Activated CD4-positive, alpha-beta T cell treated with anti-CD3 and anti-CD28 coated beads, Interleukin-2, Interleukin-6, amounts not matched to agents 100 ng/mL and 50 ng/mL, durations not matched to agents 16 hours and 8 hours (primary cell): ENCODE measurements at places on chromosomes 12 and 14.
A peak's percentile ranks its signal among the peaks of the same experiment; 100 is the strongest.

DNA sequence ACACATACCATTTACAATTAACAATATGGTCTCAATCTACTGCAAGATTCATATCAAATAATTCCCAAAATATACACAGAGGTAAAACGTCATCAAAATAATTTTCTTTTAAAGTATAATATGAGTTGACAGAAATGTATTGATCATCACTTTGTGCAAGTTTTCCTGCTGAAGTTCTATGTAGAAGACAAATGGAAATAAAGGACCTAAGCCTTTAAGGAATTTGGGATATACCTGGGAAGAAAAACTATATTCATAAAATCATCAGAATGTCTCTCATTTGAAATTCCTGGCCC, 61.1 kb upstream of the DAAM1 start:
- no peak for DNase-seq

- DNase-seq = no peak
Measured at GRCh38 chr14:76701981-76702380, 59.3 kb upstream of the VASH1 start.

- no peak for DNase-seq
Measured at GRCh38 chr12:26702741-26703140, 130.3 kb downstream of the ITPR2 start.

DNA sequence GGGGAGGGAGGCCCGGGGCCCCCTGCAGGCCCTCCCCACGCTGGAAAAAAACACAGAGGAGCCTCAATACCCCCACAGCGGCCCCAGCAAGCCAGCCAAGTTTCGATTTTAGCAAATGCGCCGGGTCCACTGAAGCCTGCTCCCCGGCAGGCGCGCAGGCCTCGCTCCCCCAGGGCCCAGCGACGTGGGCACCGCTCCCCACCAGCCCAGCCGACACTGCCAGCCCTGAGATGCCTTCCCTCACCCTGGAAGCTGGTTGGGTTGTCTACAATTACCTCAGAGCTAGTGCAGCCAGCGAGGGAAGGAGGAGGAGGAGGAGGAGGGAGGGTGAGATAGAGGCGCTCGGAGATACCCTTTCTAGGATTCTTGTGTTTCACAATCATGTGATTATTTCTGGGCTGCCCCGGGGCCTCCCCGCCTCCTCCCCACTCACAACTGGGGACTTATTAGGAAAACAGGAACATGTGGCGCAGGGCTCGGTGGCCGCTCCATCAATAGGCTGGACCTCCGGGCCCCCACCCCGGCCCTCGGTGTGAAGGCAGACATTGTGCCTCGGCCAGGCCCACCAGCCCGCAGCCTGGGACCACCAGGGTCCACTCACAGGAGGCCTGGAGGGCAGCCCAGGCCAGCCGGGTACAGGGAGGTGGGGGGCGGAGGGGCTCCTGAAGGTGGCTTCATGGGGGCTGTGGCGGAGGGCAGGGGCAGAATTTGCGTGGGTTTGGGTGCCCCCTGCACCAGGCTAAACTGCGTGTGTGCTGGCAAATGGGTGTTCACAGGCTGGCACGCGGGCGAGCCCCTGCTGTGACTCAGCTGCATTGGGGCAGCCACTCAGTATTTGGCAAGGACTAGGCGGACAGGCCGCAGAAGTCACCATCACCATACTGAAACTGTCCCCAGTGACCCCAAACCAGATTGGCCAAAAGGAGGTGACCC, 109.9 kb downstream of the NCOR2 start:
- DNase-seq = peak; percentile 66

DNA sequence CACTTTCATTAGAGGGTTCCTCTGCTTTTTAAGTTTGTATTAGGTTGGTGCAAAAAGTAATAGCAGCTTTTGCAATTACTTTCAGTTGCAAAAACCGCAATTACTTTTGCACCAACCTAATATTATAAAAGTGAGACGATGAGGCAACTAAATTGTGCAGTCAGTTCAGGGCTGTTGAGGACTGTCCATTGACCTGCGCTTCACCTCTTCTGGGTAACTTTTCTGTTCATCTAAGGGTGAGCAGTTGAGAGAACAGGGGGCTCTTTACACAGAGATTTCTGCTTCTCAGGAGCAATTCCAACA, 191.3 kb downstream of the AACS start:
- DNase-seq = no peak

DNA sequence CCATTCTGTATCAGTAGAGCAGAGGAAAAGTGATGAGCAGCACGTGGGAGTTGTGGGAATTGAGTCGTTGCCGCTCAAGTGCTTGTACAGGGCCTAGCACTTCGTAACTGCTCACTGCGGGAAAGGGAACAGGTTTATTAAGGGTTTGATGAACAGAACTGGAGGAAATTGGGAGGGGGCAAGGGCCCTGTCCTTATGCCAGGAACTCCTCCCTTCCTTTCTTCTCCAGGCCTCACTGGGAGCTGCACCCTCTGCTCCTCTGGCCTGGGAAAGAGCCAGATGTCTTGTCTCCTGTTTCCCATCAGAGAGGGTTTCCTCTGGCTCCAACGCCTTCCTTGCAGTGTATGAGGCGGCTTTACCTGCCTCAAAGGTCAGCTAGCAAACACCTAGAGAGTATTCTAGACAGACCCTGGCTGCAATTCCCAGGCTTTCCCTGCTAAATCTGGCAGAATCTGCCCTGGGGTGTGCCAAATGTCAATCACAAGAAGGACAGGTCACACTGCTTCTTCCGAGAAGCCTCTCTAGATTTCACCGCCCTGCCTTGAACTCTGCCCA, 78.4 kb downstream of the NTF3 start:
- no peak for DNase-seq

DNA sequence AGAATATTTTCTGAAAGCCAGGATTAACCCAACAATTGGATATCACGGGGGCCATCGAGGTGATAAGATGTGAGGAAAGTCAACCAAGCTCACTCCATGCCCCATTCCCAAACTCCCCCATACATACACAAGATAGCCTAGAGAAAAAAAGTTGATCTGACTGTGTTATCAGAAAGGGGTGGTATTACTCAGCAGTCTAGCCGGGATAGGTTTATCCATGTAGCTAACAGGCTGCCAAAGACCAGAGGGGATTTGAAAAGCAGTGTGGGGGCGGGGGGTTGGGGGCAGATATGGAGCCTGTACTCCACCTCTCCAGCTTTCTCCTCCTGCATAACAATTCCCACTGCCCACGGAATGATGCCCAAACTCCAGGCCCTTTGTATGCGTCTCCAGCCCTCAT, 13.2 kb upstream of the MAP1LC3B2 start:
- no peak for DNase-seq

GRCh38 chr12:49349266-49349665, 2.6 kb downstream of the DNAJC22 start:
- no peak for DNase-seq

- no peak for DNase-seq
Measured at GRCh38 chr12:94077209-94077608, 71.2 kb upstream of the PLXNC1 start.

DNA sequence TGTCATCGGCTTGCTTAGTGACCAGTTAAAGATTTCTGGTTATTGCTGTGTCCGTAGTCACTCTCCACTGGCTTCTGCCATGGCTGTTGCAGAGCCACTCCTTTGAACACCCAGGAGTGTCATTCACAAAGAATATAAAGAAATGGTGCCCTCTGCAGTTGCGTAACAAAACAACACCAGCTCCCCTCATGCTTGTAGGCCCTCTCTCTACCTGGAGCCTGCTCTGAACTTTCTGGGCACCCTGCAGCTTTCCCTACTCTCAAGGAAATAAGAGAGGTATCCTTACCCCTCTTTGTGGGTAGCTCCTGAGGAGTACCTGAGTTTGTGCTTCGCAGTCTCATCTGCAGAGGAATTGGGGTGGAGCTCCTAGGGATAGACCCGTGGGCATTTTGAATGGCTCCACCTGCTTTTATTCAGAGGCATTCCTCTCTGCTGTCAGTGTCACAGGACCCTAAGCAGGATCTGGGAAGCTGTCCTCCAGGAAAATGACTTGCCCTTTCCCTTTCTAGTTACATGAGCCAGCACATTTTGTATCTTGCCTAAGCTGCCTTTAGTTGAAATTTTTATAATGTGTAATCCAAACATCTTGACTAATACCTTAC, 97.2 kb upstream of the TMEM260 start:
- no peak for DNase-seq

- no peak for DNase-seq
Measured at GRCh38 chr12:48788854-48789775, at the start of gene ADCY6. TSS of gene ADCY6 (minus strand) at chr12:48789089. CDS start at chr12:48783434, 5,655 bp downstream.

- no peak for DNase-seq
Measured at GRCh38 chr14:101506926-101507835, 54.1 kb upstream of the DIO3 start.

- DNase-seq = no peak
Measured at GRCh38 chr12:2934371-2934770, 24.8 kb upstream of the TEAD4 start.

DNA sequence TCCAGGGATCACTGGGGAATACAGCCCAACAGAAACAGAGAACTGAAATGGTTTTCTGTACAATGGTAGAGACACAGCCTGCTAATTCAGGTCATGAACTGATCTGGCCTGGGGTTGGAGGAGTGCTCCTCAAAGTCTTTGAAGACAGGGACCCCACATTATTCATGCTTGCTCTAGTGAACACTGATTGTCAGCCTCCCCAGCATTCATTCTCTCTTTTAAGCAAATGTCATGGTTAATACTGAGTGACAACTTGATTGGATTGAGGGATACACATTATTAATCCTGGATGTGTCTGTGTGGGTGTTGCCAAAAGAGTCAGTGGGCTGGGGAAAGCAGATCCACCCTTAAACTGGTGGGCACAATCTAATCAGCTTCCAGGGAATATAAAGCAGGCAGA, 288.4 kb upstream of the NOS1 start:
- no peak for DNase-seq

DNA sequence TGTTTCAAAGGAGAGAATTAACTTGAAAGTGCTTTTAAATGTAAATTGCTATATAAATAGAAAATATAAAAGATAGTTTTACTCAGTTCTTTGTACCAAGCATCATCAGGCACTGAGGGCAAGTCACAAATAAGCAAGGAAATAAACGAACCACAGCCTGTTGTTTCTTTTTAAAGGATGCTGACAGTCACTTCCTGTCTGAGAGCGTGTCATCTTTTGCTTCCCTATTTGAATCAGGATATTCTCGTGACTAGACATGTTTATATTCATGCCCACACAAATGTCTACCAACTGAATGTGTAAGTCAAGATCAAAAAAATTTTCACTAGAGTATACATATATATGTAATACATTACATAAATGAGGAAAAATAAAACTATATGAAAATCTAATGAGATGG, 31.4 kb upstream of the SLC2A13 start:
- peak; percentile 67 for DNase-seq
